Stimulated activated CD8-positive, alpha-beta memory T cell treated with anti-CD3 and anti-CD28 coated beads, Interleukin-7, amount 100 ng/mL, for 1 hour (primary cell): ENCODE measurements at places on chromosomes 7 and 10.

- no peak for DNase-seq
Measured at GRCh38 chr7:28608731-28609130, 196.4 kb downstream of the CREB5 start.

GRCh38 chr10:66834802-66835201 lies 91.0 kb upstream of the LRRTM3 start:
- DNase-seq, result no peak

DNA sequence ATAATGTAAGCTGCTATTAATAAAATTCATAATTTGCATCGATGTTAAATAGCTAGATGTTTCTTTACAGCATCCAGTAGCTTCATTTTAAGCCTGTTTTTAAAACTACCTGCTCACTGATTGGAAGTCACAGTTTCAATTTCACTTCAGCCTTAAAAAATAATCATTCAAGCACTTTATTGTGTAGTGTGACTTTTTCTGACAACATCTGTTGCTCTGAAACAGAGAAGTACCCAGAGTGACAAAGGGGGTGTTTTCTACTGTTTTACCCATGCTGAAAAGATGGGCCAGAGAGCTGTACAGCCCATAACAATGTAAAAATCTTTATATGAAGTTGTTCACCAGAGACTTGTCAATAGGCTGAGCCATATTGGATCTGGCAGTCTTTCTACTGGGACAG lies 437.2 kb downstream of the MDFIC start:
- DNase-seq, result no peak

DNA sequence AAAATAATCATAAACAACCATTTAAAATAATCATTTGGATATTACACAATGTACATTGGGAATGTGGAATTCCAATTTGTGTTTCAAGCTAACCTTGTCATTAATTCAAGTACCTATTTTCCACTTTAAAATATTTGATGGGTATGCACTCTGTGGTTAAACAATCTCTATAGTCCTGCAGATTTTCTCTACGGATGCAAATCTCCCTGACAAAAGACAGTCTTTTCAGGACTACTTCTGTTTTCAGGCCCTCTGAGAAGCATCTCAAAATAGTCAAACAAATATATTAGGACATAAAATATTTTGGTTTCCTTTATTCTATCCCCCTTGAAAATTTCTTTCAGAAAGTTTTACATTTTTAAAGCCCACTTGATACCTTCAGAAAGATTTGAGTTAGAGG lies 735.6 kb upstream of the MBL2 start:
- DNase-seq, result no peak

GRCh38 chr10:80468002-80468401 lies 13.9 kb downstream of the TSPAN14 start:
- DNase-seq, result peak; percentile 48

GRCh38 chr10:119342335-119342734 lies 135.0 kb downstream of the GRK5 start:
- DNase-seq, result no peak

DNA sequence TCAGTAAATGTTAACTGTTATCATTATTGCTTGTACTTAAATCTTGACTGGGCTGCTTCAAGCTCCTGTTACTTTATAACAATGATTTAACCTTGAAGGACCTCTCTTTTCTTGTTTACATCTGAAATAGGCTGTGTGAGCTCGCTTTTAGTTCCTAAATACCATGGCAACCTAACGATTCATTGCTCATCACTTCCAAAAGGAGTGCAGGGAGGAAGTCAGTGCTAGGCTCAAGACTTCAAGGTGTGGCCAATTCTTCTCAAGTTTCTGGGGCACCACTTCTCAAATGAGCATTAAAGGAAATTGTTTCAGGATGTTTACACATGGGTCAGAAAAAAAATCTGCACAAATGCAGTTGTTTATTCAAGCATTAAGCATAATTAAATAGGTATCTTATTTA lies 284.2 kb downstream of the MTERF1 start:
- DNase-seq, result no peak

DNA sequence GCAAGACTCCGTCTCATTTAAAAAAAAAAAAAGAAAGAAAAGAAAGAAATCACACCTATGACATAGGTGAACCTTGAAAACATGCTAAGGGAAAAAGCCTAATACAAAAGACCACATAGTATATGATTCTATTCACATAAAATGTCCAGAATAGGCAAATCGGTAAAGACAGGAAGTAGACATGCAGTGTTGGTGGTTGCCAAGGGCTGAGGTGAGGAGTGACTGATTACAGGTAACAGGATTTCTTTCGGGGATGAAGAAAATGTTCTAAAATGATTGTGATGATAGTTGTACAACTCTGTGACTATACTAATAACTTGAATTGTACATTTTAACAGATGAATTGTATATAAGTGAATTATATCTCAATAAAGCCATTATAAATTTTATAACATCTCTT lies 3.3 kb downstream of the XPNPEP1 start:
- DNase-seq, result no peak

GRCh38 chr7:29196191-29196590 lies 1.6 kb downstream of the CHN2 start:
- DNase-seq, result no peak

- DNase-seq, result no peak
Measured at GRCh38 chr10:25852364-25852941, 81.6 kb upstream of the MYO3A start.

GRCh38 chr7:122885583-122886356 lies 490 bp downstream of the CADPS2 start:
- no peak for DNase-seq

DNA sequence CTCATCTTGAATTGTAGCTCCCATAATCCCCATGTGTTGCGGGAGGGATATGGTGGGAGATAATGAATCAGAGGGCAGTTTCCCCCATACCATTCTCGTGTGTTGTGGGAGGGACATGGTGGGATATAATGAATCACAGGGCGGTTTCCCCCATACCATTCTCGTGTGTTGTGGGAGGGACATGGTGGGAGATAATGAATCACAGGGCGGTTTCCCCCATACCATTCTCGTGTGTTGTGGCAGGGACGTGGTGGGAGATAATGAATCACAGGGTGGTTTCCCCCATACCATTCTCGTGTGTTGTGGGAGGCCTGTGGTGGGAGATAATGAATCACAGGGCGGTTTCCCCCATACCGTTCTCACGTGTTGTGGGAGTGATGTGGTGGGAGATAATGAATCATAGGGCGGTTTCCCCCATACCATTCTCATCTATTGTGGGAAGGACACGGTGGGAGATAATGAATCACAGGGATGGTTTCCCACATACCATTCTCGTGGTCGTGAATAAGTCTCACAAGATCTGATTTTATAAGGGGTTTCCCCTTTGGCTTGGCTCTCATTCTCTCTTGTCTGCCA lies 271.0 kb downstream of the MAD1L1 start:
- DNase-seq, result no peak

GRCh38 chr10:5555021-5555510 lies 30.3 kb downstream of the CALML3 start:
- DNase-seq, result no peak

DNA sequence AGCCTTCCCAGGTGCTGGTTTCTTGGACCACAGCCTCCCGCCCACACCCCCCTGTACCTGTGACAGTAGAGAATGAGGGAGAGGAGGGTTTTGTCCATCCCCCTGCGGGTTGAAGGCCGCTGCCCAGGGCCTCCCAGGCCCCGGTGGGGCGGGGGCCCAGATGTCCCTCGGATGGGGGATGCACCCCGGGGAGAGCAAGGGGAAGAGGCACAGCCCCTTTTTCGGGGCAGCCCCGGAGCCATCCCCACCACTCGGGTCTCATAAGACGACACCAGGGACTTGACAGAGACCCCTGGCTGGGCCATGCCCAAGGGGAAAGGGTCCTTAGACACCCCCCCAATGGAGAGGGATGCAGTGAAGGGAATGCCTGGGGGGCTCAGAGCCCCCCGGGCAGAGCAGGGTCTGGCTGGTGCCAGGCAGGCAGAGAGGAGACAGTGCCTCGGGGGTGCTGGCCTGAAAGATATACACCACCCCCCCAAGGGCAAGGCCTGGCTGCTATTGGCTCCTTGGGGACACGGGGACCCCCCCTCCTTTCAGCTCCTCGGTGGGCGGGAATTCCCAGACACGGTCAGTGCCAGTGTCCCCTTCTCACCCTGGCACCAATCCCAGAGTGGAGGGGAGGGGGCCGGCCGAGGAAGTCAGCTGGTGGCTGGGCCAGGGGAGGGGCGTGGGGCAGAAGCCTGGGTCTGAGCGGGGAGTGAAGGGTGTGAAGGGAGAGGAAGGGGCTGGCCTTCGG lies 3.7 kb upstream of the SPACDR start:
- DNase-seq, result no peak

- DNase-seq, result no peak
Measured at GRCh38 chr10:78512205-78512550, 478.5 kb downstream of the RPS24 start.

GRCh38 chr7:36811807-36812206 lies 87.5 kb upstream of the AOAH start:
- DNase-seq, result no peak

DNA sequence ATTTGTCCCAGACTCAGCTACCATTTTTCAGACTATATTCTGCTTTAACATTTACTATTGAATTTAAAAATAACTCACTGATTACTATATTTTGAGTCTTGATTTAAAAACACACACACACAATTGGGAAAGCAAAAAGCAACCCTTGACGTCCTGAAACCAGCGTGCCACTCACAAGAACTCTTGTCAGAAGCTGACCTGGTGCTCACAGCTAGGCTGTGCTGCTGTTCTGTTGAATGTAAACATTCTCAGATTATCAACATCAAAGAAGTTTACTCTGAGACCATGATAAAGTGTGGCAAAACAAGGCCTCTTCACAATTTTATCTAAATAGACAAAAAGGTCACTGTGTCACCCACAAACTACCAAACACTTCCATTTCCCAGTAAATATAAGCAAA lies 62.6 kb upstream of the CACNA2D1 start:
- no peak for DNase-seq

- DNase-seq, result no peak
Measured at GRCh38 chr10:47396311-47396717, 12.2 kb upstream of the ZNF488 start.

- no peak for DNase-seq
Measured at GRCh38 chr10:8095959-8096358, 41.5 kb downstream of the GATA3 start.
